NCI-H345 (cell line): ENCODE measurements at places on chromosomes 1 and 21.

- DNase-seq, result no peak
These were observed 692 bp downstream of the SORT1 start for GRCh38 chr1:109396871-109397580.

GRCh38 chr1:155466996-155467395, 95.6 kb downstream of the ASH1L start:
- no peak for DNase-seq

DNA sequence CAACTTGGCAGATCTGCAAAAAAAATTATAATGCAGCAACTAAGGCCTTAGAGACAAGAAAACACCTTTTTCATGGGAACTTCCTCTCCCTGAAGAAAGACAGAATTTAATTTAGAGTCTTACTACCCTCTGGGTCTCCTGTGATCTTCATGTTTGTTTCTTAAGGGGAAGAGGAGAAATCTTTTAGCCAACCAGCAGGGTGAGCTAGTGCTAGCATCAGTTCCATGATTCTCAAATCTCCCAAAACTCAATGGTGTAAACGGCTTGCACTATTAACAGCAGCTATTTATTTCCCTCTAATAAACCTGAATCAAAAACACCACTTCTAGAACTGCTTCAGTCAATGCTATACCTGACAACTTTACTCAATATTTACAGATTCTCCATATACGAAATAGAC, 3.8 kb downstream of the ZNF644 start:
- no peak for DNase-seq

GRCh38 chr1:159239551-159240220, 35.0 kb downstream of the ACKR1 start:
- no peak for DNase-seq

- no peak for DNase-seq
These were observed 152.9 kb downstream of the TM2D1 start for GRCh38 chr1:61572046-61572445.

DNA sequence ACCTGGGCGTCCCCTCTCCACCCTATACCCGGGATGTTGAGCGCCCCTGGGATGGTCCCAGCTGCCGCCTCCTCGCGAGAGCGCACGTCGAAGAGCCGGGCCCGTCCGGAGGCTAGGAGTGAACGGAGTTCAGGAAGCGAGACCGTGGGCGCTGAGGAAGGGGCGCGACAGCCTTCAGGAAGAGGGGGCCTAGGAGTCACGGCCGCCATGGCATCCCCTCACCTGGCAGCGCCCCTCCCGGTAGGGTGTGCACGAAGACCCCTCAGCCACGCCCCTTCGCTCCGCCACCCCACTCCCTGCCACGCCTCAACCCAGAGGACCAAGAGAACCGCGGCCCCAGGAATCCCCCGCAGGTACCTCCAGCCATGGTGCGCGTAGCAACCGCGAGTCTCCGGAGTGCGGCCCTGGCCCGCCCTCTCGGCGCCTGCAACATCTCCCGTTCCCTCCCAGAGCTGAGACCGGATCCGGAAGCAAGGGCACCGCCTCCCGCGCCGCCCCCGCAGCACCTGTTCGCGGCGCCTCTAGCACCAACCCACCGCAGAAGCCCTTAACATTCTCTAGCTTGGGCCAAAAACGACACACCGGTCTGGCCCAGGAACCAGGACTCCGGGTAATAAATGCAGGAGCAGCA, at the start of gene TSTD1:
TSTD1 (minus strand) TSS at position 442 of the 631 bp plus-strand sequence; CDS start at position 367, 75 bp downstream.
- DNase-seq, result peak; percentile 88

GRCh38 chr21:40678681-40679284, 168.2 kb downstream of the DSCAM start:
- no peak for DNase-seq

DNA sequence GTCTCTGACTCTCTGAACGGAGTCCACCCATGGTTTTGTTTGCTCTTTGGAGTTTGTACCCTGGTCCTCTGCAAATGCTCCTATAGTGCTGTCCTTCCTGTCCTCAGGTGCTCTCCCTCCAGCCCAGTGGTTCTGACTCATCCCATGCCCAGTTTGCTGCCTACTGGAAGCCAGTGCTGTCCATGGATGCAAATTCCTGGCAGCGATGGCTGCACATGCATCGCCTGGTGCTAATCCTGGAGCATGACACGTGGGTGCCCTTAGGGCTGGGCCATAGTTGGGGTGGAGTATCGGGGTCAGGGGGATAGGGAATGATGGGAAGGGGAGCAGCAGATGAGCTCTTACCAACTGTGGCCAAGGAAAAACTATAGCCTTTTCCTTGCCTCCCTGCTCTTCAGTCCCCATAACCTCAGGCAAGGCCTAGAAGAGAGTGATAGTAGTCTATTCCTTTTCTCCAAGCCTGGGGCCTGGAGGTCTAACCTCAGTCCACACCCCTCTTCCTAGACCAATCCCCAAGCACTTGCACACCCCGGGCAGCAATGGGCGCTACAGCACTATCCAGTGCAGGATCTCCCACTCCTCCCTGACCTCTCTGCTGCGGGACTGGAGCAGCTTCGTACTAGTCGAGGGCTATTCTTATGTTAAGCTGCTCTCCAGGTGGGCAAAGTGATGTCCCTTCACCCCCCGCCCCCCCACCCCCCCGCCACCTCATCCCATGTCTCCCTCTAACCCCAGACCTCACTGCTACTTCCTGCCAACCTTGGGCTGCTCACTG, 31.6 kb downstream of the HYI start:
- DNase-seq, result no peak

DNA sequence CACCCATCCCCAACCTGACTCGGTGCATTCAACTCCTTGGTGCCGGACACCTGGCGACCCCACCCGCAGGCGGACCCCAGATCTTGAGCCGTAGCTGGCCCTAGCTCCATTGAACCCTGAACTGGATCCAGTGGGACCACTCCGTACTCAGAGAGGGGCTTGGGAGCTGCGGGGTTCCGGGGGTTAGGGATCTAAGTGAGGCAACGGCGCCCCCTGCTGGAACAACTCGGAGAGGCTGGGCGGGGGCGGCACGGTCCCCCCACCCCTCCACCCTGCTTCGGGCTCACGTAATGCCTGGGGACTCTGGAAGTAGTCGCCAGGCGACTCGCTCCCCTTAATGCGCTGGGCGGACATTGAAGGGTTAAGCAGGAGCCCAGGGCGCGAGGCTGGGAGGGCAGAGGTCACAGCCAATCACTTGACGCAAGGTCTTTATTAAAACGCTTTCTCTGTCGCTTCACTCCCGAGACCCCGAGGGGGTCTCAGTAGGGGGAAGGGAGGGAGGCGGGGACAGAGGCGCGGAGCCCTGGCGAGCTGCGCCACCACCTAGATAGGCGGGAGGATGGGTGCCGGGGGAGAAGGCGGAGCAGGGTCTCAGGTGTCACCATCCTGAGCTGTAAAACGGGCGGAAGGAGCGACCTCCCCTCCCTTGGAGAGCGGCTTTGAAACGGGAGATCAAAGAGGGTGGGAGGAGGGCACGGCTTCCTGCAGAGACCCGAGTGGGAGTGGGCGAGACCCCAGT, 704 bp upstream of the CRABP2 start:
- peak; percentile 67 for DNase-seq

GRCh38 chr1:33819913-33820311, 44.0 kb upstream of the HMGB4 start:
- no peak for DNase-seq

DNA sequence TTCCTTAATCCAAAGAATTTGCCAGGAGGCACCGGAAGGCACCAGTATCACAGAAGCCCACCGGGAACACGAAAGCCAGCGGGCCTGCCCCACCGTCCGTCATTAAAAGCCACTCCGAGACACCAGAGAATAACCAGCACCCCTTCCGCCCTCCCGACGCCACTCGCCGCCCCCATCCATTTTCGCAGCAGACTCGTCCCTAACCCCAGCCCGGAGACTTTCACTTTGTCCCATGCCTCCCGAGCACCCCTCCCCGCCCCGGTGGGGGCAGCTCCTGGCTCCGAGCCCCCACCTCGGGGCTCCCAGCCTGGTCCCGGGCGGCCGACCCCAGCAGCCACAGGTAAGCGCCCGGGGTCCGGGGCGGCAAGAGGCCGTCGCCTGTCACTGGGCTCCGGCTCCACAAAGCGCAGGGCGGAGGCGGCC, 105.4 kb downstream of the SLC45A1 start:
- no peak for DNase-seq

DNA sequence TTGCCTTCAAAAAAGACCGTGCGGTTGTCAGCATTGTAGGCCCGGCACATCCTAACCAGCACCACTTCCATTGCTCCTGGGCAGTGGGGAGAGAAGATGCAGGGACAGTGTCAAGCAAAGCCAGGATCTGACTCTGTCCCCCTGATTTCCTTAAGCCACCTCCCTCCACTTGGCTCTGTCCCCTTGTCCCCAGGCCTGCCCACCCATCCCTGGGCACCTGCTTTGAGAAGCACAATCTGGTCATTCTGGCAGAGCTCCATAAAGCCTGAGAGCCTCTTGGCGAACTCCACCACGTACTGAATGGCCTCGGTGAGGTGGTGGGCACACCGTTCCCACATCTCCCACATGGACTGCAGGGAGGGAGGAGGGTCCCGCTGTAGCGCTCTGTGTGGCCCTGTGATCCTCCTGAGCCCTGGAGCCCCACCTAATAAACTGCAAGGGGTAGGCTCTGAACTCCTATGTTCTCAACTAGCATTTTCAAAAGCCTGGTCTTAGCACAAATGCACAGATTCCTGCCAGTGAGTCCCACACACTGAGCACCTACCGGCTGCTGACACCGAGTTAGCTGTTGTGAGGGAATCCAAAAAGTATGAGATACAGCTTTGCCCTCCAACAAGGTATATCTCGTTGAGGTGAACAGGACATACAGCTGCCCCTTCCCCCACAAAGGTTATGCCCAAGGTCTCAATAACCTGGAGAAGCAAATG, 8.2 kb upstream of the LINGO4 start:
- no peak for DNase-seq

- no peak for DNase-seq
These were observed 21.6 kb downstream of the KCND3 start for GRCh38 chr1:111967886-111968285.

GRCh38 chr1:104929280-104929679, 1179.6 kb downstream of the AMY1C start:
- DNase-seq, result no peak

DNA sequence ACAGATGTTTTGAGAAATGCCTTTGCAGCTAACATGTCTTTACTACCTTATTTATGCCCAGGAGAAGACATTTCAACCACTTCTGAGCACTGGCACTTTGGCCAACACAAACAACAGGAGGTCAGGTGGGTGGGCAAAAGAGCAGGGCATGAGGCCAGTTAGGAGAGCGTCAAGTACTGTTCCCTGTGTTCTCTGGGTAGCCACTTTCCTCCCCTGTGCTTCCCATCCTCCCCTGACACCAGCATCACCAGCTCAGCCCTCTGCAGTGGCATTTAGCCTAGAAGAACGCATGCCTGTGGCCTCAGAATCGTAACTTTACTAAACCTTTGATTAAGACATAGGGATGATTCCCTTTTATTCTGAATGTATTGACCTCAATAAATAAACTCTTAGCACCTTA, 18.3 kb downstream of the BTG2 start:
- DNase-seq, result no peak

GRCh38 chr21:29184037-29184436, 53.6 kb downstream of the MAP3K7CL start:
- no peak for DNase-seq

DNA sequence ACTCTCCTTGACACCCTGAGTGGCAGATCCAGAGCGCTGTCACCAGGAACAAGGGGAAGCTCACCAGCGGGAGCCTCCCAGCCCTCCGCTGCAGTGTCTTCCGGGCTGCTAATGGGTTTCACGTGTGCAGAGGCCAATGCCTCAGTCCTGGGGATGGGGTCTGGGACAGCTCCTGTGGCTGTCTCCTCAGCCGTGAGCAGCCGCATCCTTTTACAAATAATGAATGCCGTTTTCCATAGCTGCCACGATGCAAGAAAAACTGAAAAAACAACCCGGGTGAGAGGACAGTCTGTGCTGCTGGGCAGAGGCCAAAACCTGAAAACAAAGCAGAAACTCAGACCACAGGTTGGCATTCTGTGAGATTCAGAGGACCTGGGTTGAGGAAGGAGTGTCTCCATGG, 212.2 kb upstream of the RAB4A start:
- peak; percentile 60 for DNase-seq

DNA sequence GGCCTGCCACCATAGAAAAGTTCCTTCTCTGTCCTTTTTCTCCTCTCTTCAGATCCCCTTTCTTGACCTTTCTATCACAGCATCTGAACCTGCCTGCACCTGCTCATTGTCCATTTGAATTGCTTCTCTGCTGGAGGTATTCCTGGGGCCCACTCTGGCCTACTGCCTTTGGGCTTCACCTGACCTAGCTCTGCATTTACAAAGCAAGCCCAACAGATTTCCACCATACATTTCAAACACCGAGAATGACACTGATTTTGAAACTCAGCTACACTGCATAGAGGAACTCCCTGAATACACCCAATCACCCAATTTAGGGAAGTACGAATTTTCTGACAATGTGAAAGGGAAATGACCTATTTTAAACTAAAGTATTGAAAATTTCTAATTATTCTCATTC, 284.5 kb upstream of the USP25 start:
- DNase-seq, result no peak

DNA sequence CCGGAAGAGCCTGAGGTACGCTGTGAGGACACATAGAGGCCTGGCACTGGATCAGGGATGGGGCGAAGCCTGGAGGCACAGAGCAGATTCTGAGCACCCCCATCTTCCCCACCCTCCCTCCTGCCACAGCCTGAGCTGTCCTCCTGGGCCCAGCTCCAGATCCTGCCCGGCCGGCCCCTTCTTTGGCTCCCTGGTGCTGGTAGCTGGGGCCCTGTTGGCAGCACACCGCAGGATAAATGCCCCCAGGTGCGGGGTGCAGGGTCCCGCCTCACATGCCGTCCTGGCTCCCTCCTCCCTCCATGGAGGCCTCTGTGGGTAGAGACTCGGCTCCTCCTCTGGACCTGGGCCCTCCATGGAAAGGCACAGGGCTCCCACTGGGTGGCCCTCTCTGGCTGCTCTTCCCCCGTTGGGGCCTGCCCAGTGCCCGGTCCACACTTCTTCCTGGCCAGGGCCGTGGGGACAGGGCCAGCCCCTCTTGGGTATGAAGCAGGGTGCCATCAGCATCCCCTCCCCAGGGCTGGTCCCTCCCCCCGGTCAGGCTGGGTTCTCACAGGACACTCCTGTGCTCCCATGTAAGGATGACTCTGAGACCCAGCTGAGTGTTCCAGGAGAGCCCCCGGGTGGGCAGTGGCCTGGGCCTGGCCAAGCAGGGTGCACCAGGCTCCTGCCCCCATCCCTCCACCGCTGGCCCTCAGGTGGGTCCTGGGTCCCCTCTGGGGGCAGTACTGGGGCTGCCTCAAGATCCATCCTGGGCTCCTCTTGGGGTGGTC, 1.1 kb upstream of the OBSCN start:
- no peak for DNase-seq

- DNase-seq, result no peak
These were observed 20.6 kb downstream of the SLC2A1 start for GRCh38 chr1:42937836-42938644.

DNA sequence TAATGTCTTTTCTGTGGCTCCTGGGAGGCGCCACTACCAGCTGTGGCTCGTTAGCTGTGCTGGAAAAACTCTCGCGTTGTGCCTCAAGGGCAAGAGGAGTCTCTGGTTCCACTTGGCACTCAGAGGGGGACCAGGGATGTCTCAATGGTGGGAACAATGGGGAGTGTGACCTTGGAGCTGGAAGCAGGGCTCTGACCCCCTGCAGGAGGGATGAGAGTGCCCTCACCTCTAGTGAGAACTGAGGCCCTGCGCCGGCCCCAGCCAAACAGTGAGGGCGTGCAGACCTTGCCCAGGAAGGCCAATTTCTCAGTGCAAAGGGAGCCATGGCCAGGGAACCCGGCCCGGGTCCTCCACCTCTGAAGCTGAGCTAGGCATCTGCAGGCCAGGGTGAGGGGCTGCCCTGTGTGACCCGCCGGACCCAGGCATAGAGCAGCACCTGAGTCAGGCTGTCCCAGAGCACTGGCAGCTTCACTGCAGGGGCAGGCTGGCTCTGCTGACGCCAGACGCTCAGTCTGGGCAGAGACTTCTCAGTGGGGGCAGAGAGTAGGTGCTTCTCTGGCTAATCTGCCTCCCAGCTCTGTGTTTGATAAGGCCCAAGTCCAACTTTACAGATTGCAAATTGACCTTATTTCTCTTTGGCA, 1.8 kb downstream of the RD3 start:
- DNase-seq, result no peak
